Activated T-cell treated with anti-CD3 and anti-CD28 coated beads for 1 hour (primary cell): ENCODE measurements at places on chromosomes 7 and 10.
A peak's percentile ranks its signal among the peaks of the same experiment; 100 is the strongest.

GRCh38 chr7:157612664-157613561 lies 276.1 kb downstream of the DNAJB6 start:
- DNase-seq = peak; percentile 38

- no peak for DNase-seq
Observed at GRCh38 chr10:130869179-130869841, 442.2 kb downstream of the TCERG1L start.

- DNase-seq = no peak
Observed at GRCh38 chr10:98242823-98243222, 25.2 kb downstream of the LOXL4 start.

DNA sequence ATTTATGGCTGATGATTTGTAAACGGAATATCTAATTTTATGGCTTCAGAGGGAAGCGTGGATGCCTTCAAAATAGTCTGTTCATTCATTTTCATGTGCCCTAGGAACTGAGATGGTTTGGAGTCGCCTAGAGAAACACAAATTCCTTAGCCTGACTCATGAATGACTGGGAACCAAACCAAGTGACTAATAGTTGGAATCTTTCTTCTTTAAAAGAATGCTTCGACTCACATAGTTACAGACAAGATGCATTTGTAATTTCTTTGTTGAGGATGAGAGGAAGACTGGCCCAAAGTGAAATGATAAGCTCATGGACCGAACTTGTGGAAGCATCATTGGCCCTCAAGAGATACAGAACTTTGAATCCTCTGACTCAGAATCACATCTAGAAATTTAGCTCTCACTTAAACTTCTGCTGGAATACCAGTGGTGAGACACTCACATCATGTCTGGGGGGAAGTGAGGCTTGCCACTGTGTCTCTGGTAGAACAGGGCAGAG lies 1107.2 kb downstream of the NRG3 start:
- DNase-seq = no peak

DNA sequence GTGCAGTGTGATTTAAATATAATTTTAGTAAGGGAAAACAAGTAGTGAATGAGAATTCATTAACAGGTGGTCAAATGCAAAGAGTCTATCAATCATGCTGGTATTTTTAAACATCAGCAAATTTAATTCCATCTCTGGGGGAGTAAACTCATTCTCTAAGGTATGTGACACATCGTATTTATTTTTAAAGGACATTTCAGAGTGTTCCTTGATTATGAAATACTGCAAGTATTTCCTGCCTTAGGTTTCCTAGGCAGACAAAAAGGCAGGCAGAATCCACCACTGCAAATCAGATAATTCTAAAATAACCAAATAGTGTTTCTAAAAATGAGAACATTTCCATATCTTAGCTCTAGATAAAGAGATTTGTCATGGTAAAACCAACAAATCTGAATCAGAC lies 193.8 kb downstream of the LRRTM3 start:
- DNase-seq = no peak
